NCI-H460 (cell line): ENCODE measurements at places on chromosomes 16 and 17. TPM values are rescaled to one million over a fixed set of nuclear protein-coding genes. Genes with fewer than 3 reads are reported as not detected.

KRT28 gene
- total RNA-seq, result not detected in 2 replicates

RBFOX1 gene
- not detected in 2 replicates for total RNA-seq

MMP28 gene
- total RNA-seq, result 0.12 TPM in 1 of 2 replicates, not detected in the other

LGALS9B gene
- 1.8 and 1.9 TPM in 2 replicates for total RNA-seq

KRT39 gene
- total RNA-seq, result not detected in 2 replicates
